ENCODE measurements at places on chromosomes 6 and 20.

DNA sequence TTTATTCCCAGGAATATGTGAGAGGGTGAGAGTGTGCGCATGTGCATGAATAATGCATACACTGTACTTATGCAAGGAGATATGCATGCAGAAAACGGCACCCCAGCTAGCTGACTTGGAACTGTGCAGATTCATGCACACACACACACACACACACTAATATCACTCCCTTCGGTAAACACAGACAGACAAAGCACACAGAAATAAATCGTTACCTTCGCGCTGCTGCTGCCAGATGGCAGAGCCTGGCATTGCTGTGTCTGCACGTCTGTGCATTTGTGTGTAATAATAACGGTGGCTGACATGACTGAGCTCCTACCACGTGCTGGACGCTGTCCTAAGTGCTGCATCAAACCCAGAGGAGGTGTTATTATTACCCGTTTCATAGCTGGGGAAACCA lies 36.8 kb downstream of the PREX1 start:
- no peak for DNase-seq

DNA sequence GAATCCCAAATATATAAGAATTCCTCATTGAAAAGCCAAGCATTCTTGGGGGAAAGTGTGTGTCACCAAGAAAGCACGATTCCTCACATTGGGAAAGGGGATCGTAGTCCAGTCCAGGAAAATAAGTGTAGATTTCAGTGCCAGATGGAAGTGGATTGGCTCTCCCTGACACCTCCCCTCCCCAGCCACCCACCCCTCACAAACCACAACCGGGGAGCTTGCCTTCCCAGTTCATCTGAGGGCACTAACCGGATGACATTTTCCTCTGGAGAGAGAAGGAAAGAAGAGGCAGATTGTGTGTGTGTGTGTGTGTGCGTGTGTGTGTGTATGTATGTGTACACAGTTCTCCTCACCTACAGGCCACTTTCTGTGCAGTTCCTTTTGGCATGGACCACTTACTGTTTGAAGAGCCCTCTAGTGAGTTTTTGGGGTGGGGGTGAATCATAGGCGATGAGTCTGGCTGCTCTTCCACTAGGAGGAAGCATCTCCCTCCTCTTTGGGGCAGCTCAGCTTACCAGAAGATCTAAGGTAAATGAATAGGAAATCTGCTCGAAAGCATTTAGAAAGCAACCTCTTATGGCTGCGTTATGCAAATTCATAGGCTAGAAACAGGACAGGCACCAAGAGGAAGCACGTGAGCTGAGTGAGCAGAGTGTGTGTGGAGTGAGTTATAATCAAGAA lies 20.8 kb downstream of the DAAM2 start:
- DNase-seq, result no peak

GRCh38 chr6:154981079-154981870 lies 13.8 kb upstream of the TIAM2 start:
- no peak for DNase-seq

DNA sequence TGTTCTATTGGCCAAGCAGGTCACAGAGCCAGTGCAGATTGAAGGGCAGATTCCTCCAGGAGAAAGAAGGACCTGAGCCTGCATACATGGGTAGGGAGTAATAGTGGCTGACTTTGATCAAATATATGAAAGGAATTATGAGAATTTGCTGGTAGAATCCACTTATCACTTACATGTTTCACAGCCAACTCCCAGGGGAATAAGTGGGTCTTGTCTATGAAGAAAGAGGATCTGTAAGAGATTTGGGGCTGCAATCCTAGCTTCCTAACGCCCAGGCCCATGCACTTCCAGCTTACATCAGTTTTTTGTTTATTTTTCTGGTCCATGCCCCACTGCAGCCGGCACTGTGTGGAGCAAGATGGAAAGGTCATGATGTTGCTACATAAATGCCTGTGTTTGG lies 107.9 kb upstream of the SYNDIG1 start:
- DNase-seq, result no peak

Data from stimulated activated naive CD4-positive, alpha-beta T cell treated with Interleukin-2 at 50 U/mL for 16 hours (primary cell).